CD4-positive, alpha-beta T cell treated with Interferon gamma for 1 hour (primary cell): ENCODE measurements at places on chromosomes 1 and 21.

DNA sequence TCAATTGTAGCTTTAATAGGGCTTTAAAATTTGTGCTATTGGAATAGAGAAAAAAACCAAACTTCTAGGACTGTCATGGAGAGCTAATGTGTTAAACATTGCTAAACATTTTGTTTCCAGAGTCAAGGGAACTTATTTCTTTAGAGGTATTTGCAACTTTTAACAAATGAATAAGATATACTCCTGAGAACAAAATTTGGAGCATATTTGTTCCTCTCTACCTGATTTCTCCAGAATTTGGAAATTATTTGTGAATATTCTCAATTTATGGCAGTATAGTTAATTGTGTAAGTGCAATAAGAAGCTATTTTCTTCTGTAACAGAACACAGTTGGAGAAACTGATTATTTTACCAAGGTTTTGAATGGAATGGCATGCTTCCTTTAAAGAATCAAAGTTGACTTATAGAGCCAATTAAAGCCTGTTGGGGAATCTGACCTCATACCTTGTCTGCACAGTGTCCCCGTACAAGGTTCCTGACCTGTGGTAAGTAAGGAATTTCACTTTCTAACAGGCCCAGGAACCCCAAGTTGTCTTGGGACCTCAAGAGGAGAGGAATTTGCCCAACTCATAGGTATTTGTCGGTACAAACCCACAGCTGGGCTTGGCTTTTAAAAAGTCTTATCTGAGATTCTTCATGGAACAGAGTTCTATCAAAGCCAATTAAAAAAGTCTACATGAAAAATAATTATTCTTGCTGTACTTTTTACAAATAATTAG, 72.6 kb upstream of the CSF1 start:
- no peak for DNase-seq

DNA sequence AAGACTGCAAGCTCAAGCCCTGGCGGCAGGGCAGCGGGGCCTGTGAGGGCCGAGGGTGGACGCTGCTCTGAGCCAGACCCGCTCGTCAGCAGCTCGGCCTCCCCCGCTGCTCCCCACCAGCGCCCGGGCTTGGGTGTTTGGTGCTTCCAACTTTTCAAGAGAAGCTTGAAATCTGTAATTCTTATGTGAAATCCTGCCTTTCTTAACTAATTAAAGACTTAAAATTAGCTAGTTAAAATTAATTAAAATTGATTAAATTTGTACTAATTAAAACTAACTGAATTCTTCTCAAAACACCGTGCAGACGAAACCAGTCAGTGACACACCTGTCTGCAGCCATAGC, 14.0 kb upstream of the SLC19A1 start:
- DNase-seq: no peak

GRCh38 chr1:53739109-53739681, at the start of gene GLIS1:
TSS of gene GLIS1 (minus strand) at chr1:53739164. CDS start at chr1:53738064, 1,100 bp downstream.
- DNase-seq: peak; percentile 54

GRCh38 chr1:47228644-47229030, 3.4 kb downstream of the TAL1 start:
- DNase-seq: no peak

DNA sequence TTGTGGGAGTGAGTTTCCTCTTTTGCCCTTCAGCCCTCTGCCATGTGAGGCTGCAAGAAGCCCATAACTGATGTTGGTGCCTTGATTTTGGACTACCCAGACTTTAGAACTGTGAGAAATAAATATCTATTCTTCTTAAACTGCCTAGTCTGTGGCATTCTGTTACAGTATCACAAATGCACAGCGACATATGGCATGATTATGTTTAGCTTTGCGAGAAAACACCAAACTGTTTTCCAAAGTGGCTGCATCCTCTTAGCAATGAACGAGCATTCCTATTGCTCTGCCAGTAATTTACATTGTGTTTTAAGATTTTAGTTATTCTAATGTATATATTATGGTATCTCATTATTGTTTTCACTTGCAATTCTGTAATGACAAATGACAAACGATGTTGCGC, 246.7 kb downstream of the HLX start:
- DNase-seq: no peak

- no peak for DNase-seq
Measured at GRCh38 chr1:24683713-24684162, 40.6 kb downstream of the SRRM1 start.

- no peak for DNase-seq
Measured at GRCh38 chr1:179888071-179888470, 6.0 kb downstream of the TOR1AIP1 start.

- no peak for DNase-seq
Measured at GRCh38 chr1:201185527-201186128, 5.0 kb upstream of the IGFN1 start.

GRCh38 chr1:93151474-93151873, 28.7 kb downstream of the TMED5 start:
- no peak for DNase-seq

DNA sequence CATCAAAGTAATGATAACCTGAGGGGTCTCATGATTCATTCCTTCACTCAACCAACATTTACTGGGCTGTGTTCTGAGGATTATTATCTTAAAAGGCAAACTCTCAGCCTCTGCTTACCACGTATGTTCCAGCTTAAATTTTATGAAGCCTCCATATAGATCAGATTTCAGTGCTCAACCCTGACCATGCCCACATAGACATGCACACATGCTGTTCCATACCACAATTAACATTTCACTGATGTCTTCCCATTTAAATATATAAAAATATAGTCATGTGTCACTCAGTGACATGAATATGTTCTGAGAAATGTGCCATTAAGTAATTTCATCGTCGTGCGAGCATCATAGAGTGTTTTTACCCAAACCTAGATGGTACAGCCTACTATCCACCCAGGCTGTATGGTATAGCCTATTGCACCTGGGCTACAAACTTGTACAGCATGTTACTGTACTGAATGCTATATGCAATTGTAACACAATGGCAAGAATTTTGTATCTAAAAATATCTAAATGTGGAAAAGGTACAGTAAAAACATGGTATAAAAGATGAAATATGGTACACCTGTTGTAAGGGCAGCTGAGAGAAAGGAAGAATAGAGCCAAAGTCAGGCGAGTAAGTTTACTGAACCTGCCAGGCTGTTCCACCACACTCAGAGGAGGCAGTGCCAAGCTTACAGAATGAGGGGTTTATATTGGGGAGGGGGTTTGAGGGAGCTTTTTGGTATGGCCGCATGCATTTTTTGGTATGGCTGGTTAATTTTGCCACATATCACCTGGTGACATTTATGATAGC, 134.7 kb upstream of the ETV3 start:
- DNase-seq: no peak

DNA sequence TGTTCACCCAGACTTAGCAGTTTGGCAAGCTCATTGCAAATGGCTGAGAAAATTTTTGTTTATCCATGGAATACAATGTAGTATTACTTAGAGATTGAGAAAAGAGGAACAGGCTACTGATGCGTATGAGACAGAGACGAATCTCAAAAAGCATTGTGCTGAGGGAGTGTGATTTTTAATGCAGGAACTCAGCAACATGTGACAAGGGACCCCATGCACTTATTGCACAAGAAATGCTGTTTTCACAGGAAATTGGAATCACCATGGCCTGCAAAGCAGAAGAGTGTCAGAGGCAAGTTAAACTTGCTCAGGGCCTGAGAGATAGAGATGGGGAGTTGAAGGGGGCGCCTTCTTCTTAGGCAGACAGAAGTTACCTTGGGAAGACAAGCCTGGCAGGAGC, 32.6 kb upstream of the TLR5 start:
- peak; percentile 37 for DNase-seq

DNA sequence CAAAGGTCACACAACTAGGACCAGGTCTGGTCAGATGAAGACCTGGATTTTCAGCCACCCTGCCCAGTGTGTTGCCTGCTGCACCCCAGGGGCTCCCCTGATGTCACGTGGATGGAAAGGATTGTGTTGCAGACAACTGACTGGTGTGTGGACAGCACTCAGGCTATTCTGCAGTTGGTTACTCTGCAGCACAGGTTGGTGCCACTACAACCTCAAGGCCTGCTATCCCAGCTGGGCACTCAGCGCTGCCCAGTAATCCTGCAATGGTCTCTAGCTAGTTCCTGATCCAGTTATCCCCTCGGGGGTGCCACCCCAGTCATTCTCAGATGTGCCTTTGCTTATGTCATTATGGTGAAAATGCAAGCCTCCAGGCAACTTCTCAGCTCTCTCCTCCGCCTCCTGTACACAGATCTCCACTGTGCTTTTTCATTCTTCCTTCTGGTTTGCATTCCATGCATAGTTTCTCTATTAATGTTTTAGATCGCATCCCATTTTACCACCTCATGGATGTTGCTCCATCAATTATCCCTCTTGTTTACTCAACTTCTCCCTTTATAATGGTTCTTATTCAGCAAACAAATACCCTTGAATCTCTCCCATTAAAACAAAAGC, 503.2 kb upstream of the CAMK1G start:
- DNase-seq: no peak

GRCh38 chr1:151541752-151542151, 1.6 kb downstream of the TUFT1 start:
- DNase-seq: no peak

DNA sequence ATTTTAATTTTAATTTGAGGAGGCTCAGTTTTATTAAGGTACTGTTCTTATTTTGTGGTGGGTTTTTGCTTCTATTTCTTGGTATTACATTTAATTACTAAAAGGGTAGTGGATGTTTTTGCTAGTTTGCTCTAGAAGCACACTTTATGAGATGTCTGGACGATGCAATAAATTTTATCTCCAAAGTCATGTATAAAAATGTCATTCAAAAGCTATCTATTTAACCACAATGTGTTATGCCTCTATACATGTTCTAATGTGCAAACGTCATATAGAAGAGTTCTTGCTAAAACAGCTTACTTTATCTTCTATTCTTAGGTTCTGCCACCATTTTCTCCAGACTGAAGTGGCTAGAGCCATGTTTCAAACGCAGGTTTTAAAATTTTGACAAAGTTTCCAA, 12.9 kb upstream of the MPC2 start:
- DNase-seq: no peak

- DNase-seq: no peak
Measured at GRCh38 chr1:220699044-220699443, 8.9 kb downstream of the C1orf115 start.

- no peak for DNase-seq
Measured at GRCh38 chr1:46367072-46367471, 26.5 kb downstream of the NSUN4 start.

DNA sequence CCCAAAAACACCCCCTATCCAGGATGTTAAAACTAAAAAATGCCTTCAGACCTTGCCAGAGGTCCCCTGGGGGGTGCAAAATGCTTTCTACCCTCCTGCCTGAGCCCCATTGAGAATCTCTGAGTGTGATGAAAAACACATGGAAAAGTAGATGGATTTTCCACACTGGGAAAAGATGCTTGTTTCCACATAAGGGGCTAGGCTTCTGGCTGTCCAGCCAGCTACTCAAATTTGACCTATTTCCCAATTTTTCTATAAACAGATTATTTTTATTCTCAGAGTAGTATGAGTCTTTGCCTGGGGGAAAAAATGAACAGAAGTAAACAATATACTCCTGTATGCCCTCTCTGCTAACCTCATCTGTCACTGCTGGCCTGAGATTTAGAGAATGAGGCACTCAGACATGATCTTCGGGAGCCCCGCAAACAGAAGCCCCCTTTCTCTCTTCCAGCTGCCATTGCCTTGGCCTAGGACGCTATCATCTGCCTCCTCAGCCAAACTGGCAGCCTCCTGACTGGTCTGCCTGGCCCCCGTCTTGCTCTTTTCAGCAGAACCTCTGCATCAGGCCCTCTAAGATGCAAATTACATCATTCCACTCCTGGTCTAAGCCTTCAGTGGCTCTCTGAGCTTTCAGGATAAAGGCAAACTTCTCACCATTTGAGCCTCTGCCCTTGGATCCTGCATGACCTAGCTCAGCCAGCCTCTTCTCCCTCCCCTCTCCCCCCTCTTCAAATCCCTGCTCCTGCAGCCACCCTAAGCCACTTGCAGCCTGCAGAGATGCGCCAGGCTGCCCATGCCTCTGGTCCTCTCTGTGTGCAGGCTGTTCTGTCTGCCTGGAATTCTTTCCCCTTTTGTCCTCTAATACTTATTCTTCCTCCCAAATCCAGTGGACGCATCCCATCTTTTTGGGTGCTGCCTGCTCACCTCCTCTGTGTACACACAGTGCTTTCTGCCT, 39.7 kb upstream of the TMEM125 start:
- no peak for DNase-seq

DNA sequence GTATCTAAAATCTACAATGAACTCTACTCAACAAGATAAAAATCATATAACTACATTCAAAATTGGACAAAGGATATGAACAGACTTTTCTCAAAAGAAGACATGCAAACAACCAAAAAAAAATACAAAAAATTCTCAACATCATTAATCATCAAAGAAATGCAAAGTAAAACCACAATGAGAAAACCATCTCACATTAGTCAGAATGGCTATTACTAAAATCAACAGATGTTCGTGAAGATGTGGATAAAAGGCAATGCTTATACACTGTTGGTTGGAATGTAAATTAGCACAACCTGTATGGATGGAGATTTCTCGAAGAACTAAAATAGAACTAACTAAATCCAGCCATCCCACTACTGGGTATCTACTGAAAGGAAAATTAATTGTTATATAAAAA, 1080.8 kb downstream of the AMY1C start:
- DNase-seq: no peak

GRCh38 chr1:31503570-31503969, 72.7 kb upstream of the TINAGL1 start:
- no peak for DNase-seq
